Heart right ventricle (tissue), 16 donors: ENCODE measurements at places on chromosomes 5 and 9. TPM values are rescaled to one million over a fixed set of nuclear protein-coding genes. Genes with fewer than 3 reads are reported as not detected.

Gene GFI1B
- 0.15 TPM for total RNA-seq

DNA sequence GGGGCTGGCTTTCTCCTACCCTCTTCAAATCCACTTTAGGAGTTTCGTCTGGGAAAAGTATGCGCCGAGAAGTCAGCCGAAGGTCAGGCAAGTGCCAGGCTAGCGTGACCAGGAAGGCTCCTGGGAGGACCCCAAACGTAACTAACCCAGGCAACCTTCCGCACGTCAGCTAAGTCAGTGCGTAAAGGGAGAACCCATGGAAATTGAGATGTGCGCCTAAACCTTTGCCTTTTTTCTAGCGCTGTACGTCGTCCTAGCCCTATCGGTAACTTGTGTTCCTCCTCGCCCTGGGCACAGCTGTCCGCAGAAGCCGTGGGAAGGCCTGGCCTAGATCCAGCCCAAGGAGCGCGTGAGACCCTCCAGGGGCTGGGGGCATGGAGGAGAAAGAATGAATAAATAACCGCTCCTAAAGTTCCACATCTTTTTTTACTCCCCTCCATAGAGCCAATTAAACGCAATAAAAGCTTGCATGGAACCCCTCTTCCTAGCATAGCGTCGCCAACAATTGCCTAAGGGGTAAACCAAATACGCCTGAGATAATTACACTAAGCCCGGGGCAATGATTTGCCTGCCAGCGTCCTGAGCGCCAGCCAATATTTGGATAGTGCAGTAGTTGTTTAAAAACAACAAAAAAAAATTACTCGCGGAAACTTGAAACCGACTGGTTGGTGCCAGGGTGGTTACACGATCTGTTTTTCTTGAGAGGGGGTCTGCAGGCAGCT lies 4.0 kb upstream of the FOXB2 start:
- DNase-seq: no peak
- no peaks in the 10 kb centered on the region for H3K36me3 ChIP-seq
- peaks cover 37% of the 10 kb centered on the region for H3K4me1 ChIP-seq
- H3K27me3 ChIP-seq: peaks cover 72% of the 10 kb centered on the region

DNA sequence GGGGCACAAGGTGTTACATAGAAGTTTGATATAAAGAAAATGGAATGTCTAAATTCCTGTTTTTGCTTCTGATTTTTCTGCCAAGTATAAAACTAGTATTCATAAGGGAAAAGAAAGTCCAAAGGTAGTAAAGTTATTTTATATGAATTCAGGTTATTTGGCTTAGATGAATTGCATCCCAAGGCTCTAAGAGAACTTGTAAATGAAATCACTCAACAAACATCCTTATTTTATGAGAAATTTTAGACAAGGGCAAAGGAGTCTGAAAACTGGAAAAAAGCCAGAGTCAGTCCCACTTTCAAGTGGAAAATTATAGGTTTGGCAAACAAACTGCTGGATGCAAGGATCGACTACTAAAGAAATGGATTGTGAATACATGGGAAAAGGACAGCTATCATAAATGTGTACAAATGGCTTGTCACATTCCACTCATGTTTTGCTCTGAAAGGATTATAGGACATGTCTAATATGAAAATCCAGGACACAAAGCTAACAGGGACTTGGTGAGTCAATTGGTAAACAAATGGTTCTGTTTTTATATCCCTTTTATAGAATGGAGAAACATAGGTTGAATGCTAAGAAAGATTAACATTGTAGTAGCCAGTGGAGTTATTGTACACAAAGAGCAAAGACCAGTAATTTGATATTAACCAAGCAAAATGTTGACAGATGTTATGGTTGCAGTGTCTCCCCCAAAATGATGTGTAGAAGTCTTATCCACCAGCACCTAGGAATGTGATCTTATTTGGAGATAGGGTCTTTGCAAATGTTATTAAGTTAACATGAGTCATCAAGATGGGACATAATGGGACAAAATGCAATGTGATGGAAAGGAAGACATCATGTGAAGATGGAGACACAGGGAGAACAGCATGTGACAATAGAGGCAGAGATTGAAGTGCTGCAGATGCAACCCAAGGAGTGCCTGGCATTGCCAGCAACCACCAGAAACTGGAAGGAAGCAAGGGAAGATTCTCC lies 495.7 kb downstream of the TLE1 start:
- no peak for DNase-seq
- H3K27me3 ChIP-seq: no peaks in the 10 kb centered on the region
- H3K4me3 ChIP-seq: no peak overlapping the region
- no peak overlapping the region for H3K27ac ChIP-seq
- H3K36me3 ChIP-seq: no peaks in the 10 kb centered on the region
- no peaks in the 10 kb centered on the region for H3K4me1 ChIP-seq

Gene ASPN
- total RNA-seq: 17.1 TPM

Gene OTP
- total RNA-seq: not detected

GRCh38 chr9:136961279-136962065 lies 9.4 kb downstream of the LCN12 start:
- H3K27ac ChIP-seq: no peak overlapping the region
- H3K36me3 ChIP-seq: no peaks in the 10 kb centered on the region
- DNase-seq: no peak
- no peaks in the 10 kb centered on the region for H3K27me3 ChIP-seq
- no peak overlapping the region for H3K4me3 ChIP-seq
- H3K4me1 ChIP-seq: peaks cover 6% of the 10 kb centered on the region

Gene TNFSF15
- total RNA-seq: 0.62 TPM

DNA sequence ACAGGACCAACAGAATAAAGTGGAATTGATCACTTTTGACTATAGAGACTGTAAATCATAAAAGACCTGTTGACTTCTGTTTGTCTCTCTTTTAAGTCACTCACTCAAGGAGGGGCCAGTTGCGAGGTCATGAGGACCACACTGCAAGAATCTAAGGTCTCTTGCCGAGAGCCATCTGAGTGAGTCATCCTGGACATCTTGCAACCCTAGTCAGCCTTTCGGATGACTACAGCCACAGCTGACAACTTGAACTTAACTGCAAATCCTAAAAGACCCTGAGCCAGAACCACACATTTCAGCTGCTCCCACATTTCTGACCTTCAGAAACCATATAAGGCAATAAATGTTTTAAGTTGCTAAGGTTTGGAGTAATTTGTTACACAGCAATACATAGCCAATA lies 129.7 kb upstream of the RAD23B start:
- H3K36me3 ChIP-seq: no peaks in the 10 kb centered on the region
- no peak overlapping the region for H3K4me3 ChIP-seq
- no peaks in the 10 kb centered on the region for H3K4me1 ChIP-seq
- H3K27ac ChIP-seq: no peak overlapping the region

- peaks cover 8% of the 10 kb centered on the region for H3K4me1 ChIP-seq
- peak overlapping the region; percentile 41 for H3K4me3 ChIP-seq
- H3K36me3 ChIP-seq: no peaks in the 10 kb centered on the region
- no peak overlapping the region for H3K27ac ChIP-seq
- DNase-seq: peak; percentile 17
Measured at GRCh38 chr5:100904259-100904861, 1.3 kb upstream of the ST8SIA4 start.

Gene EGFLAM
- 6.1 TPM for total RNA-seq

- no peaks in the 10 kb centered on the region for H3K27me3 ChIP-seq
- peaks cover 39% of the 10 kb centered on the region for H3K36me3 ChIP-seq
- H3K4me1 ChIP-seq: peaks cover 44% of the 10 kb centered on the region
- no peak for DNase-seq
- H3K4me3 ChIP-seq: no peak overlapping the region
Measured at GRCh38 chr9:136047076-136047774, 47.9 kb downstream of the NACC2 start.

Gene FOCAD
- 30.3 TPM for total RNA-seq

DNA sequence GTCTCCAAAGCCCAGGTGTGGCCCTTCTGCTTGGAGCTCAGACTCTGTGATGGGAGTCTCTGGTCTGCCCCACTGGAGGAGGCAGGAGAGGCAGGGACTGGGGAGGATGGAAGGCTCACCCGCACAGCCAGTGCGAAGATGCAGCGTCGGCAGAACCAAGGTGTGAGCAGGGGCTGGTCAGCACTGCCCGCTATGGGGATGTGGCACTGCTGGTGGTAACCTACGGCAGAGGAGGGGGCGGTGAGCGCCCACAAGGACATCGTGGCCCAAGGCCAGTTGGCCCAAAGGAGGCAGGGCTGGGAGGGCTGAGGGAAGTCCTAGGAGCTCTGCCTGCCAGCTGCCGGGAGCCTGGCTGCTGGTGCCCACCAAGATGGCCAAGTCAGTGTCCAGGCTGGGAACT lies 7.3 kb downstream of the PHF19 start:
- no peaks in the 10 kb centered on the region for H3K27me3 ChIP-seq
- no peak for DNase-seq
- no peaks in the 10 kb centered on the region for H3K36me3 ChIP-seq
- H3K4me3 ChIP-seq: no peak overlapping the region
- no peaks in the 10 kb centered on the region for H3K4me1 ChIP-seq
